ENCODE measurements at places on chromosomes 11 and 22. TPM values are rescaled to one million over a fixed set of nuclear protein-coding genes. Genes with fewer than 3 reads are reported as not detected.

The GPR137 gene
- 26.9 TPM for total RNA-seq

The SPI1 gene
- total RNA-seq = 1.1 TPM

The SLC2A11 gene
- 12.7 TPM for total RNA-seq

The TCP11L1 gene
- total RNA-seq = 12.3 TPM

The CLTCL1 gene
- 0.43 TPM for total RNA-seq

The SPTBN2 gene
- not detected for total RNA-seq

The PGA5 gene
- total RNA-seq = not detected

The MISFA gene
- total RNA-seq = not detected

The TMPRSS13 gene
- total RNA-seq = 1.7 TPM

The OR6T1 gene
- total RNA-seq = not detected

The SGSM1 gene
- 0.84 TPM for total RNA-seq

The PPP6R3 gene
- total RNA-seq = 114 TPM

The TIMP3 gene
- total RNA-seq = not detected

The LRRC74B gene
- total RNA-seq = not detected

The CASP5 gene
- not detected for total RNA-seq

The TSPAN18 gene
- total RNA-seq = 6.1 TPM

The FKBP2 gene
- 19.4 TPM for total RNA-seq

The PRAME gene
- not detected for total RNA-seq

The SLC37A2 gene
- not detected for total RNA-seq

The OR9G1 gene
- not detected for total RNA-seq

The APBB1 gene
- 147 TPM for total RNA-seq

The SLC25A18 gene
- not detected for total RNA-seq

The XBP1 gene
- total RNA-seq = 212 TPM

The APOBEC3H gene
- total RNA-seq = 1.6 TPM

The ARHGAP42 gene
- 0.06 TPM for total RNA-seq

The RAG2 gene
- total RNA-seq = not detected

Data from CD8-positive, alpha-beta T cell (primary cell).